ENCODE measurements at places on chromosomes 2 and 18.
A peak's percentile ranks its signal among the peaks of the same experiment; 100 is the strongest.

GRCh38 chr2:108363908-108364225, 13.9 kb upstream of the SULT1C4 start:
- DNase-seq: no peak

DNA sequence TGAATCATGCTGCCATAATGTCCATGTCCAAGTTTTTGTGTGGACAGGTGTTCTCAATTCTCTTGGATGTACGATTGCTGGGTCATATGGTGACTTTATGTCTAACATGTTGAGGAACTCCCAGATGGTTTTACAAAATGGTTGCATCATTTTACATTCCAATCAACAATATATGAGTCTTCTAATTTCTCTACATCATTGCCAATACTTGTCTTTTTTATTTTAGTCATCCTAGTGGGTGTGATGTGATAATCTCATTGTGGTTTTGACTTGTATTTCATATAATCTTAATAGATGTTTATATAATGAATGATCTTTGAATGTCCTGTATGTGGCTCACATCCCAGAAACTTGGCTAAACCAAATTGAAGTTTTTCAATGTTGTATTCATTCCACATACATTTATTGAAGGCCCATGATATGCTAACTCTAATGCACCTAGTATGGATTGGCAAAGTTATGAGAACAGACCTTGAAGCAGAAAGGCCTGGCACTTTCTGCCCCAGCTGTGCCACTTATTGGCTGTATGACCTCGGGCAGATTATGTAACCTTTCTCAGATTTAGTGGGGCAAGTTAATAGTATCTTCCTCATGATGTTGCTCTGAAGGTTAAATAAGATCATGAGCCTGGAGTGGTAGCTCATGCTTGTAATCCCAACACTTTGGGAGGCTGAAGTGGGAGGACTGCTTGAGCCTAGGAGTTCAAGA, 205.4 kb downstream of the RAB3GAP1 start:
- peak; percentile 37 for DNase-seq

- no peak for DNase-seq
Measured at GRCh38 chr2:9844036-9844483, 786 bp downstream of the TAF1B start.

GRCh38 chr2:184877909-184878308, 279.6 kb downstream of the ZNF804A start:
- DNase-seq: no peak

DNA sequence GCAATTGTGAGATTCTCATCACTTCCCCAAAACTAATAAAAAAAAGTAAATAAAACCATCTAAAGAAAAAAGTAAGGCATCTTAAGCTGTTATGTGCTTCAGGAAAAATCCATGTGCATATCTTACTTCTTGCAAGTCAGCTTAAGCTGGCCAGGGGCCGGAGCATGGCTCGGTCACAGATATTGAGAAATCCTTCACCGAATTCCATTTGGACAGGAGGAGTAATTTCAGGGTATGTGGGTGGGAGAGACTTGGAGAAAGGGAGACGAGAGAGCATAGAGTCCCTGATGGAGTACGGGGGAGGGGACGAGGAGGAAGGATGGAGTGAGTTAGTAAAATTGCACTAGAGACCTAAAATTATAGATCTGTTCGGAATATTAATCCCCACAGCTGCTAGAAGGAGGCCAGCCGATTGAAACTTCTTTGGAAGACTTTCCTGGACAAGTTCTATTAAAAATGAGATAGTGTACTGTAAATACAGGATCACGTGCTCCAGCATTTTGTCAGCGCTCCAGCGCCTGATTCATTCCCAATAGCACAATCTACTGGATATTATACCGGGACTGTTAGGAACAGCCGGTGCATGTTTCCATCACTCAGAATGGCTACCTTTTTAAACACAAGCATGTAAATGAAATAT, 438.5 kb downstream of the ZNF516 start:
- DNase-seq: no peak

DNA sequence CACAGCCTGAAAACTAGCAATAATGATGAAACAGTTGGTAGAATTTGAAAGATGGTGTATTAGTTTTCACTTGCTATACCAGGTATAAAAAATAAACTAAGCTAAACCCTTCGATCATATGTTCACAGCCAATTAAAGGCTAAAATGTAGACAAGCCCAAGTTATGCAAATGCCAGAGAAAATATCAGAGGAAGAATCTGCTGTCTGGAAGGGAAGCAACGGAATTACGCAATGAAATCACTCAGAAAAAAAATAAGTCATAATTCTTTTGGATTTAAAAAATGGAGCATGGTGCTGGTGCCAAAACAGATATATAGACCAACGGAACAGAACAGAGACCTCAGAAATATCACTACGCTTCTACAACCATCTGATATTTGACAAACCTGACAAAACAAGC, 108.3 kb downstream of the ARL4C start:
- DNase-seq: no peak
